ENCODE measurements at places on chromosomes 1 and 21. TPM values are rescaled to one million over a fixed set of nuclear protein-coding genes. Genes with fewer than 3 reads are reported as not detected.

DNA sequence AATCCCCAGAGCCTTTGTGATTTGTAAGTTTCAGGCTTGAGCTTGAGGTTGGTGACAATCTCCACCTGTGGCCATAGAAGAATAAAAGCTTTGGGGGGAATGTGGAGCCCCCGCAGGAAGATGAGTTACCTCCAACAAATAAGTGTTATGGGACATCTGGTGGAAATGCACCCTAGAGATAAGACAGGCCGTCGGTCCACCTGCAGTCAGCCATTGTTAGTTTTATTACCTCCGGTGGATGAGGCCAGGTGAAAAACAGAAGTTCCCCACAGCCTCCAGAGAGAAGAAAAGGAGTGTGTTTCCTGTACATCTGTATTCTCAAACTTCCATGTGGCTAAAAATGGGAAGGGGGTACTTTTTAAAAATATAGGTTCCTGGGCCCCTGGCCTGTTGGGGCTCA lies 137.4 kb downstream of the KAZN start:
- DNase-seq = no peak

GRCh38 chr1:160656737-160657136 lies 9.9 kb upstream of the SLAMF1 start:
- DNase-seq = no peak

The ASH1L gene
- total RNA-seq = 72.2 TPM

- DNase-seq = no peak
Measured at GRCh38 chr1:210232511-210233215, at the start of gene SERTAD4. Gene SERTAD4 (plus strand): TSS chr1:210232796. CDS start chr1:210237961, 5,165 bp downstream.

DNA sequence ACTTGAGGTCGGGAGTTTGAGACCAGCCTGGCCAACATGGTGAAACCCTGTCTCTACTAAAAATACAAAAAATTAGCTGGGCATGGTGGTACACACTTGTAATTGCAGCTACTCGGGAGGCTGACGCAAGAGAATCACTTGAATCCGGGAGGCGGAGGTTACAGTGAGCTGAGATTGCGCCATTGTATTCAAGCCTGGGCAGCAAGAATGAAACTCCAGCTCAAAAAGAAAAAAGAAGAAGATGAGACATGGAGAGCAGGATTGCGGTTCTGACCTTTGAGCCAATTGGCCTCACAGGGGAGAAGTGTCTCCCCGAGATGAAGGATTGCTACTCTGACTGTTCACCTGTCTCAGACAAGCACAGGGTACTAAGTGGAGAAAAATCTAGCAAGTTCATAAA lies 6.6 kb downstream of the SCCPDH start:
- DNase-seq = no peak

DNA sequence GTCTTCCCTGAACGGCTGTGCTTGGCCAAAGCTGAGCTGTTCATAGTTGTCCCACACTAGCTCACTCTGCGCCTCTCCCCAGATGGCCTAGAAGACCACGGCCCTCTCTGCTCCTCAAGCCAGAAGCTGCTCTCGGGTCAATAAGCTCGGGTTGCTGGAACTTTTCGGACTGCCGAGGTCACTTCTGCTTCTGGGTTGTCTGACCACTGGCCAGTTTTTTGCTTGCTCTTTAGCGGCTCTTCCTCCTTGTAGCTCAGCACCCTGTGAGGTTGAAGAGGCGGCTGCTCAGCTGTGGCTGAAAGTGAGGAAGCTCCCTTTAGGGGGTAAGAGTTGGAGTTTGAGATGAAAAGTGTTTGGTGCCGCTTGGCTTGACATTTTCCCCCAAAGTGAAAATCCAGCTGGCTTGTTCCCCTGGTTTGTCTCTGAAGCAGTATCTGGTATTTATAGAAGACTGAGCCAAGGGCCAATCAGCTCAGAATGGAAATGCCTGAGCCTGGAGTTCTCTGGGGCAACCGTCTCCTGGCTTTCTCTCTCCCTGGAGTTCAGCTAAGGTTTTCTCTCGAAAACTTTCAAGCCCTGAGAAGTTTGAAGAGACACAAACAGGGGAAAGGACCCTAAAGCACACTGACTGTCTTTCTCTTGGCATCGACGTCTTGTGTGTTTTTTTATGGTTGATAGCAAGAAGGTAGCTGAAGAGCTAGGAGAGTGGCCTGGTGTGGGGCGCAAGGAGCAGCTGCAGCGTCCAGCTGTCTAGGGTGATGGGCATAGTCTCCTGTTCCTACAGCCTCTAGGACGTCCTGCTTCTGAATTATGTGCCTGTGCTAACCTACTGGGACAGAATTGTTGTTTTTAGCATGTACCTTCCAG lies 72.0 kb downstream of the SYT6 start:
- DNase-seq = no peak
